ENCODE measurements at places on chromosomes 4 and X. TPM values are rescaled to one million over a fixed set of nuclear protein-coding genes. Genes with fewer than 3 reads are reported as not detected.

Gene SPANXN3
- not detected for total RNA-seq

Gene SHROOM4
- total RNA-seq = 11.3 TPM

Gene AMELX
- not detected for total RNA-seq

Gene ASB9
- total RNA-seq = 3.2 TPM

Gene CEP135
- total RNA-seq = 5.3 TPM

Gene HSFX2
- total RNA-seq = not detected

Gene CCDC110
- 2.1 TPM for total RNA-seq

Gene TCEAL7
- total RNA-seq = 37.6 TPM

Gene NCAPG
- total RNA-seq = not detected

Gene KIT
- 19.4 TPM for total RNA-seq

Gene CT45A3
- not detected for total RNA-seq

Gene RTL9
- total RNA-seq = 0.48 TPM

Gene ADGRG2
- 2.9 TPM for total RNA-seq

Gene RIBC1
- total RNA-seq = 3.0 TPM

Gene MAPK10
- total RNA-seq = 38.2 TPM

Gene MAGEC3
- not detected for total RNA-seq

Gene REPS2
- total RNA-seq = 18.2 TPM

Gene ZIC3
- not detected for total RNA-seq

Gene NPY2R
- total RNA-seq = not detected

Gene FHDC1
- 0.88 TPM for total RNA-seq

Gene MFAP3L
- total RNA-seq = 38.4 TPM

Gene RRH
- 0.30 TPM for total RNA-seq

Gene IL1RAPL1
- 6.2 TPM for total RNA-seq

Gene MCUB
- 11.8 TPM for total RNA-seq

Gene USP38
- total RNA-seq = 6.7 TPM

Gene LUZP4
- total RNA-seq = not detected

Gene PNMA3
- total RNA-seq = 4.8 TPM

Gene MMGT1
- total RNA-seq = 21.8 TPM

Gene LDB2
- 48.8 TPM for total RNA-seq

Data from uterus (tissue), 4 donors.